ENCODE measurements at places on chromosomes 6 and 20. TPM values are rescaled to one million over a fixed set of nuclear protein-coding genes. Genes with fewer than 3 reads are reported as not detected.

DNA sequence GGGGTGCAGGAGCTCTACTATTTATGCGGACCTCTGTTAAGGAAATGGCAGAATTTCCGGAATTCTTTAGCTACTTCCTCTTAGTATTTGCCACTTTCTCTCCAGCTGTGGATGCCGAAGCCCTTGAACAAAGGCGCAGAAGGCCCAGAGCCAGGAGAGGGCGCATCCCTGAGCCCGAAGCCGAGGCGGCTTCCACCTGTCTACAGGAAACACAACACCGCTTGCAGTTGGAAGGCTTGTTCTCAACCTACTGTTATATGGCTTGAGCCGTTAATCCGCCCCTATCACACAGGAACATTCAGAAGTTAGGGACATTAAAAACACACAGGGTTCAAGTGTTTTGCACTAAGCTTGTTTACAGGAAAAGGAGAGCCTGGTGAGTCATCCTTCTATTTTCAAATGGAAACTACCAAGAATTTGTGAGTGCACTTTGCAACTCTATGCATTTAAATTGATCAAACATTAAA is 417.1 kb downstream of the BCKDHB start:
- H3K27ac ChIP-seq: no peak overlapping the region
- no peaks in the 10 kb centered on the region for H3K36me3 ChIP-seq
- DNase-seq: no peak

- no peaks in the 10 kb centered on the region for H3K4me1 ChIP-seq
- no peak overlapping the region for H3K4me3 ChIP-seq
- peaks cover 4% of the 10 kb centered on the region for H3K27me3 ChIP-seq
- no peaks in the 10 kb centered on the region for H3K36me3 ChIP-seq
- DNase-seq: no peak
Measured at GRCh38 chr6:40900791-40901190, 138.2 kb downstream of the UNC5CL start.

DNA sequence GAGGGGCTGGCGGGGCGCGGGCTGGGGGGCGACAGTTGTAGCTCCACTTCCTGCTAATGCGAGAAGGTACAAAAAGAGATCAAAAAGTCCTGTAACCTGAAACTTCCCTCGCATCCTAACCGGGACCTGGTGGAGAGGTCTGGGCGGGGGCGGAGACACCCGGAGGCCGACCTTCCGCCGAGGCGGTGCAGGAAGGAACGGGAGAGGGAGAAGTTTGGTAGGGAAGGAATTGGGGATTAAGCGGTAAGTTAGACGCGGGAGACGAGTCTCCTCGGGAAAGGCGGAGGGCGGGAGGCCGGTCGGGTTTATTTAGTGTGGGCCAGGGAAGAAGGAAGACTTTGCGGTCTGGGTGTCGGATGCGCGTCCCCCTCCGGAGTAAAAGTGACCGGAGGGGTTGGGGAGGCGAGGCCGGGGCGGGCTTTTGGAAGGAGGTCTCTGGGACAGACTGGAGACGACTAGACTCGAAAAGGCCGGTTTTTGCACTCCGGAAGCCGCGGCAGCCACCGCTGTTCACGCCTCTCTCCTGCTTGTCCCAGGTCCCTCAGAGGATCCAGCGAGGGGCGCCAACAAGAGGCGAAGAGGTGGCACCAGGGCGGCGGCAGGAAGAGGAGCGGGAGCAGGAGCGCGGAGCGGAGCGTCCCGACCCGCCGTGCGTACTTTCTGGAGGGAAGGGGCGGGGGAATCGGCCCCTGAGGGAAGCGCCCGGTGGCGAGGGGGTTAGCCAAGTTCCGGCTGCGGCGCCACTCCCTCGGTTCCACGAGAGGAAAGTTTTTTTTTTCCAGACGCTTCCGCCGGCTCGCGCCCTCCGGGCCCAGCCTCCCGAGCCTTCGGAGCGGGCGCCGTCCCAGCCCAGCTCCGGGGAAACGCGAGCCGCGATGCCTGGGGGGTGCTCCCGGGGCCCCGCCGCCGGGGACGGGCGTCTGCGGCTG is 734 bp downstream of the TPBG start:
- no peaks in the 10 kb centered on the region for H3K36me3 ChIP-seq
- peaks cover 19% of the 10 kb centered on the region for H3K4me1 ChIP-seq
- no peak overlapping the region for H3K27ac ChIP-seq
- DNase-seq: peak; percentile 29
- peaks cover 53% of the 10 kb centered on the region for H3K27me3 ChIP-seq

DNA sequence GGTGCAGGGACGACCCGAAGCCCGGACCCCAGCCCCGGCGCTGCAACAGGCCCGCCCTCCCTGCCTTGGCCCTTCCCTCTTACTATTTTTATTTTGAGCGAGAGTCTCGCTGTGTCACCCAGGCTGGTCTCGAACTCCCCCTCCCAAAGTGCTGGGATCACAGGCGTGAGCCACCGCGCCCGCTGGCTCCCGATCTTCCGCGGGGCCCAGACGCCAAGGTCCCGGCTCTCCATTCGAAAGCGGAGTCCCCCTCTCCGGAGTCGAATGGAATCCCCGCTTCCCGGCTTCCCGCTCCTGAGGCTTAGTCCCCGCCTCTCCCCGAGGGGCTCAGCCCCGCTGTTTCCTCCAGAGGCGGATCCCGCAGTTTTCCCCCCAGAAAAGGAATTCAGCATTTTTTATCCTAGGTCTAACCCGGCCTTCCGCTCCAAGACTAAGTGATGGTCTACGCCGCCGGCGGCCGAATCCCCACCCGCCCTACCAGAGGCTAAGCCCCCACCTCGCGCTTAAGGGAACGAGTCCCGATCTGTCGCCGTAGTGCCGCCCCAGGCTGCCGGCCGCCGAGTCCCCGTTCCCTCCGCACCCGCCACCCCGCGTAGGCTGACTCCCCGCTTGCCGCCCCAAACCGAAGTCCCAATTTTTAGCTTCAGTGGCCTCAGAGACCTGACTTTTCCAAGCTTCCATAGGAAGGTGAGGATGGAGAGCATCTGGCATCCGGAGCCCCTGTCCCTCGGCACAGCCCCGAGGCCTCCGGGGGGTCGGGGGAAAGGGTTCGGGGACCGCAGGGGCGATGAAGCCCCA is 11.5 kb upstream of the TMC2 start:
- H3K27me3 ChIP-seq: no peaks in the 10 kb centered on the region
- peaks cover 6% of the 10 kb centered on the region for H3K4me1 ChIP-seq
- no peaks in the 10 kb centered on the region for H3K36me3 ChIP-seq

DNA sequence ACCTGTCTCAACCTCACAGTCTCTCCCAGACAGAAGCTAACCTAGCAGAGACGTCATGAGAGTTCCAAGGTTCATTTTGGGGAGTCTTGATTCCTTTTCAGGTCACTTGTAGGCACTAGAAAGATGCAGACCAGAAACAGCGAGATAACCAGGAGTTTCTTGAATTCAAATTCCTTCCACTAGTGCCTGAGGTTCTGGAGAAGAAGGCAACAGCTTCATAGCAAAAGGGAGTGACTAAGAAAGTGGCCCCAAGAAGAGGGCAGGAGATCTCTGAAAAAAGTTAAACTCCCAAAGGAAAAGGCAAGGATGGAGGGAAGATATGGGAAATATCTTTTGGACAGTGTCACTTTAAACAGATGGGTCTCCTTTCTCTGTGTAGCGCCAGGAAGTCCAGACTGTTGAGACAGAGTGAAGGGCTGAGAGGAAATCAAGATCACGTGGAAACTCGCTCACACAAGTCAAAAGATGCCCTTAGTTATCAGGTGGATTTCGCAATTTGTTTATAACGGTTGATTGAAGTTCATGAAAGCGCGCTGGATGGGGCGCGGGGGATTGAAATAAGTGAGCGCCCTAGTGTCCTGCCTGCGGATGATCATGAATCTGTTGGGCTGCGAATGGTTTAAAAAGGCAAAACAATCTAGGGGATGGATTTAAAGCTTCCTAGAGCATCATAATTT is 4.8 kb upstream of the PRSS16 start:
- H3K36me3 ChIP-seq: peaks cover 4% of the 10 kb centered on the region
- H3K27ac ChIP-seq: no peak overlapping the region
- peaks cover 48% of the 10 kb centered on the region for H3K27me3 ChIP-seq
- no peak overlapping the region for H3K4me3 ChIP-seq
- no peak for DNase-seq

- peaks cover 56% of the 10 kb centered on the region for H3K27me3 ChIP-seq
- no peak overlapping the region for H3K4me3 ChIP-seq
- no peaks in the 10 kb centered on the region for H3K36me3 ChIP-seq
Measured at GRCh38 chr6:167795321-167795811, 31.3 kb upstream of the AFDN start.

- no peaks in the 10 kb centered on the region for H3K4me1 ChIP-seq
- no peaks in the 10 kb centered on the region for H3K36me3 ChIP-seq
- H3K4me3 ChIP-seq: no peak overlapping the region
- no peak for DNase-seq
- no peaks in the 10 kb centered on the region for H3K27me3 ChIP-seq
Measured at GRCh38 chr6:9634776-9635175, 780.1 kb downstream of the TFAP2A start.

GRCh38 chr6:46357591-46357990 is 133.7 kb downstream of the RCAN2 start:
- H3K36me3 ChIP-seq: no peaks in the 10 kb centered on the region
- DNase-seq: no peak
- H3K27me3 ChIP-seq: no peaks in the 10 kb centered on the region
- no peak overlapping the region for H3K4me3 ChIP-seq
- H3K27ac ChIP-seq: no peak overlapping the region

GRCh38 chr20:22630701-22631100 is 46.3 kb upstream of the FOXA2 start:
- no peak overlapping the region for H3K27ac ChIP-seq
- H3K4me3 ChIP-seq: no peak overlapping the region
- H3K27me3 ChIP-seq: peaks cover 4% of the 10 kb centered on the region
- no peak for DNase-seq
- H3K36me3 ChIP-seq: no peaks in the 10 kb centered on the region

GRCh38 chr6:139800837-139801236 is 426.4 kb upstream of the CITED2 start:
- no peak for DNase-seq
- no peak overlapping the region for H3K4me3 ChIP-seq
- no peaks in the 10 kb centered on the region for H3K4me1 ChIP-seq
- H3K27me3 ChIP-seq: peaks cover 7% of the 10 kb centered on the region
- H3K36me3 ChIP-seq: no peaks in the 10 kb centered on the region
- no peak overlapping the region for H3K27ac ChIP-seq

DNA sequence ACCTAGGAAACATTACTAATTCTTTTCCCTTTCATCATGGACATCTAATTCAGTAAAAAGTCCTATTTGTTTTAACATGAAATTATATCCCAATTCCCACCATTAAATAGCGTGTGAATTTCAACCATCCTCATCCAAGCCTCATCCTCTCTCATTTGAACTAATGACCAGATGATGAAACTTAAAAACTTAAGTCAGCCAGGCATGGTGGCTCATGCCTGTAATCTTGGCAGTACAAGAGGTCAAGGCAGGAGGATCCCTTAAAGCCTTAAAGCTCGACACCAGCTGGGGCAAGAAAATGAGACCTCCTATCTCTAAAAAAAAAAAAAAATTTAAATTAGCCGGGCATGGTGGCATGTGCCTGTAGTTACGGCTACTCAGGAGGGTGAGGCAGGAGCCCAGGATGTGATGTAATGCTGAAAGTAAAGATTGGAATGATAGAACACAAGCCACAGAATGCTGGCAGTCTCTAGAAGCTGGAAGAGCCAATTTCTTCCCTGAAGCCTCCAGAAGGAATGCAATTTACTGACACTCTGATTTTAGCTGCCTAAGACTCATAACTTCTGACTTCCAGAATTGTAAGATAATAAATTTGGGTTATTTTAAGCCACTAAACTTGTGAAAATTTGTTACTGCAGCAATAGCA is 27.1 kb upstream of the HAO1 start:
- no peak overlapping the region for H3K27ac ChIP-seq
- H3K27me3 ChIP-seq: peaks cover 10% of the 10 kb centered on the region
- no peak overlapping the region for H3K4me3 ChIP-seq
- no peaks in the 10 kb centered on the region for H3K4me1 ChIP-seq
- no peak for DNase-seq
- H3K36me3 ChIP-seq: no peaks in the 10 kb centered on the region

- H3K4me3 ChIP-seq: no peak overlapping the region
- no peak overlapping the region for H3K27ac ChIP-seq
- DNase-seq: no peak
Measured at GRCh38 chr20:61100489-61100888, 151.6 kb upstream of the CDH4 start.

DNA sequence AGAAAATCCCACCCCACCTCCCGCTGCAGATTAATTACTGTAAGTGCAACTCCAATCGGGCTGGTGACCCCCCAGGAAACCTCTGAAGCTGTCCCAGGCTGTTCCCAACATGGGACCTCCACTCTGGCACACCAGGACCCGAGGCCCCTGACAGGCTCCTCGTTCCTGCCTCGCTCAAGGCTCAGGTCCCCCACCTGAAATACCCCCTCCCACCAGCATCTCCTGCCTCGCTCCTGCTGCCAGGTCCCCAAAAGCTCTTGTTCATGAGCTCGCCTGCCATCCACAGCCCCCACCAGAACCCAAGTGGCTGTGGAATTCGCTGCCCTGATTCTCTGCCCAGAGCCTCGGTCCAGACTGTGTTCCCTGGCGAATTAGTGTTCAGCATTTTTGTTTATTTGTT is 26.1 kb downstream of the NPEPL1 start:
- no peak overlapping the region for H3K27ac ChIP-seq
- DNase-seq: no peak
- no peaks in the 10 kb centered on the region for H3K36me3 ChIP-seq
- H3K4me1 ChIP-seq: no peaks in the 10 kb centered on the region
- no peak overlapping the region for H3K4me3 ChIP-seq
- H3K27me3 ChIP-seq: peaks cover 18% of the 10 kb centered on the region

DNA sequence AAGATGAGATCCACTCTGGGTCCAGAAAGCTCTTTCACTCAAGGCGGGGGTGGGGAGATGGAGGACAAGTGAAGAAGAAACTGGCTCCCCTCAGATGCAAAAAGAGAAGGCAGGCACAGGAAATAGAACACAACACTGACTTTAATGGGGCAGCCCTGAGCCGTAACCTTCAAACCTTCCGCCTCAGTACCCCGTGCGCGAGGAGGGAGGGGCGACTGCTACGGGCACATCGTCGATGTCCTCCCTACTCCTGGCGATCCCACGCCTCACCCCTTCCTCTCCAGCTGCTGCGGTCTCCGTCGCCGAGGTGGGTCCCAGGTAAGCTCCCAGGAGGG is 3.9 kb downstream of the SPEF1 start:
- H3K36me3 ChIP-seq: no peaks in the 10 kb centered on the region
- DNase-seq: no peak
- H3K27me3 ChIP-seq: peaks cover 16% of the 10 kb centered on the region

GRCh38 chr6:81226957-81227356 is 525.5 kb downstream of the TENT5A start:
- H3K36me3 ChIP-seq: no peaks in the 10 kb centered on the region
- no peak for DNase-seq
- H3K27me3 ChIP-seq: no peaks in the 10 kb centered on the region
- no peak overlapping the region for H3K27ac ChIP-seq

DNA sequence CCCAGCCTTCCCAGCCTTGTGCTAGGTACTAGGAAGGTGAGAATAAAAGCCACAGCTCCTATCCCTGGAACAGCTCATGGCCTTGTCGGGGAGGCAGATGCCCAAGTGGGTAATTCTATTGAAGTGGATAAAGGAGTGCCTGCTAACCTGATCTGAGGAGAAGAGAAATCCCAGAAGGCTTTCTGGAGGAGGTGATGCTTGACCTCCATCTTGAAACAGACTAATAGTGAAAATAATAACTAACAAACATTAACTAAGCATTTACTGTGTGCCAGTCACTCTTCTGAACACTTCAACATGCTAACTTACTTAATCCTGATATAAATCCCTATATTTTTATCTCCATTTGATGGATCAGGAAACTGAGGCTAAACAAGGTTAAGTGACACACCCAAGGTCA is 493.2 kb upstream of the CHD6 start:
- H3K4me3 ChIP-seq: no peak overlapping the region
- peaks cover 2% of the 10 kb centered on the region for H3K27me3 ChIP-seq
- H3K36me3 ChIP-seq: no peaks in the 10 kb centered on the region

The SEL1L2 gene
- total RNA-seq: not detected

The MRS2 gene
- total RNA-seq: 18.9 TPM

The DOK5 gene
- total RNA-seq: 3.9 TPM

The PDYN gene
- not detected for total RNA-seq

All from activated naive CD4-positive, alpha-beta T cell treated with anti-CD3 and anti-CD28 coated beads for 36 hours (primary cell).